ENCODE measurements at places on chromosomes 6 and 20.

- DNase-seq: no peak
Observed at GRCh38 chr6:24092407-24092806, 33.6 kb upstream of the NRSN1 start.

DNA sequence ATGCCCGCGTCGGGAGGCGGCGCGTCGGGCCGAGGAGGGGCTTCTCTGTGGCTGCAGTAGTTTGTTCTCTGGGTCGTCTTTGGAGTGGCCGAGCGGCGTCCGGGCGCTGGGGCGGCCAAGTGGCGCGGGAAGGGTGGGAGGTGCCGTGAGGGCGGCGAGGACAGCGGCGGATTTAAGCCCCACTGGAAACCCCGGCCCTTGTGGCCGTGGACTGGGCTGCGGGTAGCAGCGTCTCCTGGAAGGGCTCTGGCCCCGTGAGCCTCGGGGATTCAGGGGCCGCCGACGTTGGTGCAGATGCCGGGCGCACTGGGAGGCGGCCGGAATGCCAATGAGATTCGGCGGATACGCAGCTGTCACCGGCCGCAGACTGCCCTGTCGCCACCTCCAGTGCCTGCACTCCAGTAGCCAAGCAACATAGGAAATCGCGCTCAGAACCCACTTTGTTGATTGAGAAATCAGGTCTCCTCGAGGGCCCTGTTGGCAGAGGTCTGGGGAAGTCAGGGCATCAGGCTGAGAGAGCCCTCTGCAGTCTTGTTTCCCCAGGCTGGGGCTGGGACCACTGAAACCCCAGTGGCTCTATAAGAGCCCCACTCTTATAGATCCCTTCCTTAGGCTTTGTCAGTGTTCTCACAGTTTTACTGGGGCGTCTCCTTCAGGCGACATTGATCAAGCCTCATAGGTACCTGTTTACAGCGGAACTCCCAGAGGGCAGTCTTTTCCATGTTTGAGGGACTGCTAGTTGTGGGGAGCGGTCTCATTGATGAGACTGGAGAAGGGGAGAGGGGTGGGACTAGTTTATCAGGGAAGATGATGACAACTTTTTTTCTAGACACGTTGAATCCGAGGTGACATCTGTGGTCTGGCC lies 642 bp downstream of the GZF1 start:
- no peak for DNase-seq

GRCh38 chr20:433300-433975 lies 25.3 kb downstream of the RBCK1 start:
- no peak for DNase-seq

GRCh38 chr6:149014631-149015534 lies 268.1 kb downstream of the UST start:
- DNase-seq: no peak

DNA sequence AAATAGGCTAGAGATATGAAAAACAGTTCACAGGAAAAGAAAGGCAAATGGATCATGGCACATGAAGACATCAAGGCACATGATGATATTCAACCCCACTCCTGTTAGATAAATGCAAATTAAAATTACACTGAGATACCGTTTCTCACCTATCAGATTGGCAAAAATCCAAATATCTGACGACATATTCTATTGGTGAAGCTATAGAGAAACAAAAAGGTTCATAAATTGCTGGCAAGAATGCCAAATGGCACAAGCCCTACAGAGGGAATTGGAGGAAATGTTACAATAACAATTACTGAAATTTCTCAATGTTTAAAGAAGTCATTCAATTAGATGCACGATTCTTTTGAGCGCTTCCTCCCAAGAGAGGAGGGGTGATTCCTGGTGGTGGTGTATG lies 45.3 kb upstream of the DSN1 start:
- peak; percentile 72 for DNase-seq

DNA sequence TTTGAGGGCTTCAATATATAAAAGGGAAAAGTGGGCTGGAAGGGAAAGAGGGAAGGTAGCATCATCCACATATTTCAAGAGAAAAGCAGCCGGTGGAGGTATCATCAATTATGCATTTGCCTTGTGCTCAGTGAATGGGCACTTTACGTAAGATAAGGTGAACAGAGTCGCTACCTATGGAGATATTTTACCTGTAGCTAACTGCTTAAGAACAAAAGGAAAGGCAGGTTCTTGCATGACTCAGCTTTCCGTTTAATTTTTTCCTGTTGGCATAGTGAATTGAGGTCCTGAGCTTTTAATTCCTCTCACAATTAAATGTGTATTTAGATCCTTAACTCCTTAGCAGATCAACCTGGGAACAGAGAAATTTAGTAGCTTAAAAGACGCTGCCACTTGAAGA lies 25.5 kb upstream of the PLCB4 start:
- DNase-seq: no peak

GRCh38 chr6:113271437-113271836 lies 585.7 kb upstream of the MARCKS start:
- DNase-seq: no peak

GRCh38 chr6:42890311-42891198 lies 11.1 kb downstream of the RPL7L1 start:
- DNase-seq: peak; percentile 97

DNA sequence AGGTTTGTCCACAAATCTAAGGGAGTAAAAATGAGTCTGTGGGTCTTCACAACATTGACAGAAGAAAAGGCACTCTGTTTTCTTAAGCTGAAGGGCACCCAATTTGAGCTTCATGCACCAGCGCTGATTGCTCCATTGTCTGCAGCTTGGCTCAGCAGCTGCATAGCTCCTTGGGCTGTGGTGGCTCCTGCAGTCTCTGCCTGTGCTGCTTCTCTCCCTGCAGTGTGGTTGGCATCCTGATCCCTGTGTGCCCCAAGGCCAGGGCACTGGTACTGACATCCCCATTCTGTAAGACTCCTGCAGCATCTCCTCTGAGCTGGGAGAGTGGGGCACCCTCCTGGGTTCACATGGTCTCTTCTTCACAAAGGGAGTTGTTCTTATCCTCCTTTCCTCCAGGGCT lies 83.2 kb upstream of the B3GAT2 start:
- DNase-seq: no peak

- no peak for DNase-seq
Observed at GRCh38 chr6:135063926-135064325, 9.3 kb upstream of the HBS1L start.

DNA sequence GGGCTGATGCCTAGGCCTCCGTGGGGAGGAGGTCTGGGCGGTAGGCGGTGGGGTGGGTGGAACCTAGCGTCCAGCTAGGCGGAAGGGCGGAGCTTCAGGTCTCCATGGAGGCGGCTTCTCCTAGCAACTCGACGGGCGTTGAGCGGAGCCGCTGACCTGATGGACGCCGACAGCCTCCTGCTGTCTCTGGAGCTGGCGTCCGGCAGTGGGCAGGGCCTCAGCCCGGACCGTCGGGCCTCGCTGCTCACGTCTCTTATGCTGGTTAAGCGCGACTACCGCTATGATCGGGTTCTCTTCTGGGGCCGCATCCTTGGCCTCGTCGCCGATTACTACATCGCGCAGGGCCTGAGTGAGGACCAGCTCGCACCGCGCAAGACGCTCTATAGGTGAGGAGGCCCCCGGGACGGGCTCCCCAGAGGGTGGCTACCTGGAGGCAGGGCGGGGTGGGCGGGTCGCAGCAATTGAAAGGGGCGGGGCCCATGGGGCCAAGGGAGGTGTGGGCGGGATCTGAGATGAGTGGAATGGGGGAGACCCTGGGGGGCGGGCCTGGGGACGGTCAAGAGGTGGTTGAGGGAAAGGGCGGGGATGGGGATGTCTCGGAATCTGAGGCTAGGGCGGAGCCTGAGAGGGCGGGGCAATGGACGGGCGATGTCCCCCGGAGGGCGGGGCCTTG lies at the start of gene RSPH9:
Gene RSPH9, plus strand, starts transcription at position 97 of the 673 bp plus-strand sequence. Its CDS starts 63 bp downstream, at position 160.
- no peak for DNase-seq

GRCh38 chr6:36717231-36717825 lies 19.7 kb downstream of the RAB44 start:
- DNase-seq: no peak

- no peak for DNase-seq
Observed at GRCh38 chr20:13771853-13772453, 12.8 kb downstream of the ESF1 start.

GRCh38 chr20:18314786-18315406 lies 26.6 kb downstream of the ZNF133 start:
- DNase-seq: no peak

DNA sequence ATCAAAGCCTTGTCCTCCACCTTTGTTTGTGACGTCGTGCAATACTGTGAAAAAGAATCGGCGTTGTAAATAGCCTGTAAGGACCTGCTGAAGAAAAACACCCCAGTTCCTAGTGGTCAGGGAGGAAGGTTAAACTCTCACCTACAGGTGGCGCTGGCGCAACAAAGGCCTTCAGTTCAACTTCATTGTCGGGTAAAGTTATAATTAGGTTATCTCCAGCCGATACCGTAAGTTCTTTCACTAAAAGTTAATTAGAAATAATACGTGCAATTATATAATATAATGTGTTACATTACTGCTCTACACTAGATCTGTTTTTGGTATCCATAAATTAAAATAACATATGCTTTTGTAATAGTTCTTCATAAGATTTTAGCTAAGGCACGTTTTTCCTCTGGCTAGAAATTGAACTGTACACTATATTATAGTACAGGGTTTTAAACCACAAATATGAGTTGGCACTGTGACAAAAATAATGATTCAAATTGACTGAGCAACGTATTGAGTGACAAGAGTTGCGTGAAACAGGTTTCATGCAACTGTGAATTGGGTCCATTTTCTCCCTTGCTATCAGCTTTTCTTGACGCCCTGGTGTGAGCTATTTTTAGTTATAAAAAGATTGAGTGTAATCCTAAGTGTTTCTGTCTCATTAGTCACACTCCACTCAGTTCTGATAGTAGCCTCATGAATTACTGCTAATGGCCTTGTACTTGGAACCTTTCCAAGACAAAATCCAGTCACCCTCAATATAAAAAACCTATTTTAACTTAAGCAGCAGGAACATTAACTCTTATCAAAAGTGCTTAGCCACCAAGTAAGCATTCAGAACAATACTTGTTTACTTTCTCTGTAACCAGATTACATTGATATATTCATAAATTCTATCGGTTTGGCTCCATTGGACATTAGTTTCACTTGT lies 62.3 kb downstream of the KIAA0319 start:
- DNase-seq: peak; percentile 66

GRCh38 chr20:3987296-3987695 lies 28.1 kb downstream of the RNF24 start:
- DNase-seq: no peak

GRCh38 chr20:19546648-19547047 lies 211.4 kb upstream of the RIN2 start:
- DNase-seq: no peak

DNA sequence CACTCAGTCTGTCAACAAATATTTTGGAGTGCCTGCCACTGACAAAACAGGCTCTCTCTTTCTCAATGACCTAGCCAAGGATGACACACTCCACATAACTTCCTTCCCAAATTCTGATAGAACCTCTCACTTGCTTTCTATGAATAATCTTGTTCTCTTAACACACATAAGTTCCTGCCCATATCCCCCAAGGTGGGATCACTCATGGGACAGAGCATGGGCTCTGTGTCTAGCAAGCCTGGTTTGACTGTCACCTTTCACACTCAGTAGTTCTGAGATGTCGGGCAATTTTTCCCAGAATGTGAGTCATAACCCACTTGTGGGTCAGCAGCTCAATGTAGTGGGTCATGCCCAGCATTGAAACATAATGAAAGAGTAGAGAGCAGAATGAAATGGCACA lies 78.1 kb downstream of the LRFN2 start:
- DNase-seq: no peak

DNA sequence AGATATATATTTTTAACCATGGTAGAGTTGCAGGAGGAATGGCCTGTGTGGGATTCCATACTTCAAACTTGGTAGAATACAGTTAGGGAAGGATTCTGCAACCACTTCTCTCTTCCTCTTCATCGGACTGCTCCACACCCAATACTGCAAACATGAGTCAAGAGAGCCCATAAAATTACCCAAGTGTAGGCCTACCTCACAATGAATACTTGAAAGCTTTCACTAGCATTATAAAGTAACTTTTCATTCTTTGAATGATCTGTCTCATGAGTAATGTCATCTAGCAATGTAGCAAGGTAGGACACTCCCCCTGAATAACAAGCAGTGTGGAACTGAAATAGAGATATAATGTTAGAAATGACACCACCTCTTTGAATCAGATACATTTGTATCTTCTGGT lies 79.4 kb downstream of the FOXC1 start:
- DNase-seq: no peak

DNA sequence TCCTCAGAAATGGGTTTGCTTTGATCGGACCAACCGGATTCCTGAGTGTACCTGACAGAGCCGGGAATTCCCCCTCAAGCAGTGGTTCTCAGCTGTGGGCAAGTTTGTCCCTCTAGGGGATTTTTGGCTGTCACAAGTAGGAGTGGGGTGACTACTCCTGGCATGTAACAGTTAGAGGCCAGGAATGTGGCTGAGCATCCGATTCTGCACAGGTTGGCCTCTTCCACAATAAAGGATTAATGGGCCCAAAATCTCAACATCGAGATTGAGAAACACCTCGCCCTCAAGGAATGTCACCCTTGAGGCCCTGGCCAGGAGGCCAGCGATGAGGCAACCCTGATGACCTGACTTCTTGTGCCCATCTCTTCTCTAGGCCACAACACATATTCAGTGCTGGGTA lies 7.9 kb downstream of the AGPAT4 start:
- DNase-seq: no peak

- no peak for DNase-seq
Observed at GRCh38 chr6:121867095-121867494, 431.6 kb downstream of the GJA1 start.

DNA sequence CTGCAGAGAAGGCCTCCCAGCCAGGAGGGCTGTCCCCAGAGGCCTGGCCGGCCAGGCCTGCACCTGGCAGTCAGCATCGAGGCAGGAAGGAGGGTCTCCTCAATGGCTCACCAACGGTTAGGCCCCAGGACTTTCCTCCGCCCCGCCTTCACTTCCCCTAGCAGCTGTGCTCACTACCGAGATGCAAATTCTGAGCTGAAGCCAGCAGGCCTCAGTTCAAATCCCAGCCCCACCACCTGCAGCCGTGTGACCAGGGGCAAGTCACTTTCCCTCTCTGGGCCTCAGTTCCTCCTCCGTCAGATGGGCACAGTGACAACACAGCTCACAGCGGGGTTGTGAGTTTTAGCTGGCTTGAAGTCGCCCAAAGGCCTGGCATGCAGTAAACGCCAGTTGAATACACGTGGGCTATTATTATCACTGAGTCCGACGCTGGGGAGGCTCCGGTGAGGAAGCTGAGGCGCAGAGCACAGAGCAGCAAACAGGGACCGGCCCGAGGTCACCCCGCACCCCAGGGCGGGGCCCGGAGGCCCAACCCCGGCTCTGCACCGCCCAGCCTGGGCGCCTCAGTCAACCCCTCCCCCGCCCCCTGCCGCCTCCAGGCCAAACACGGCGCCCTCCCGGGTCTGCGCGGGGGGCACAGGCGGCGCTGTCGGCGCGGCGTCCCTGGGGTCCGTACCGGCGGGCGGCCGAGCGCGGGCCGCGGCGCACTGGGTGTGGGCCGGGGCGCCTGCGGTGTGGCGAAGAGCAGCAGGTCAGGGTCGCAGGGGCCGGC lies 671 bp downstream of the E2F1 start:
- DNase-seq: no peak

DNA sequence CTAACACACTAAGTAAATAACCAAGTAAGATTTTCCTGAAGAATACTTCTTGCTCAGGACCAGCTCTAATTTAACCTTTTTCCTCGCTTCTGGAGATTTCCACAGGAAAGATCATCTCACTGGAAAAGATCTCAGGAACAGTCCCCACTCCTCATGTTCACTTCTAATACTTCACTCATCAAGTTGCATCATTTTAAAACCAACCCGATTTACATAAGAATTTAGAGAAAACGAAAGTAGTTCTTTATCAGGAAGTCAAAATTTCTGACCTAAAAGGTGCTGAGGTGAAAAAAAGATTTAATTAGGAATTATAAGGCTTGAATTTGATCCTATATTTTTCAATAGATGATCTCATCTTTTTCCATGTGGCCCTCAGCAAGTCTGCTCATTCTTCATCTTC lies 46.6 kb upstream of the PKHD1 start:
- DNase-seq: no peak

Measured in dermis microvascular lymphatic vessel endothelial cell (primary cell).